Activated naive CD4-positive, alpha-beta T cell treated with anti-CD3 and anti-CD28 coated beads for 36 hours (primary cell): ENCODE measurements at places on chromosomes 16 and 17. TPM values are rescaled to one million over a fixed set of nuclear protein-coding genes. Genes with fewer than 3 reads are reported as not detected.

DNA sequence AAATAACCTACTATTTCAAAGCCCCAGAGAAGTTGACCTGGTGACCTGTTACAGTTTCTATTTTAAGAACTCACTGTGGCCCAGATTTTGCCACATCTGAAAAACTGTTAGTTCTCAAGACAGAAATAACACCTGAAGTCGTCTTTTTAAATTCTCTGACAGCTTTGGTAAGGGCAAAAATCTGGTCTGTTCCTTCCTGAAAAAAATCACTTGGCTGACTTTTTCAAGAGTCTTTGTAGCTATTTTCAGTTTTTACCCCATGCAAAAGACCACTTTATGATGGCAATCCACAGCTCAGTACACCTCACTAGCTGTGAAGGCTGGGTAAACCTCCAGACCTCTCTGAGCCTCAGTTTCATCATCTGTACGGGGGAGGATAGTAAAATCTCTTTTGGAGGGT lies 60.7 kb upstream of the SREBF1 start:
- DNase-seq: no peak

GRCh38 chr17:17315142-17315821 lies 12.1 kb downstream of the NT5M start:
- no peak for DNase-seq

DNA sequence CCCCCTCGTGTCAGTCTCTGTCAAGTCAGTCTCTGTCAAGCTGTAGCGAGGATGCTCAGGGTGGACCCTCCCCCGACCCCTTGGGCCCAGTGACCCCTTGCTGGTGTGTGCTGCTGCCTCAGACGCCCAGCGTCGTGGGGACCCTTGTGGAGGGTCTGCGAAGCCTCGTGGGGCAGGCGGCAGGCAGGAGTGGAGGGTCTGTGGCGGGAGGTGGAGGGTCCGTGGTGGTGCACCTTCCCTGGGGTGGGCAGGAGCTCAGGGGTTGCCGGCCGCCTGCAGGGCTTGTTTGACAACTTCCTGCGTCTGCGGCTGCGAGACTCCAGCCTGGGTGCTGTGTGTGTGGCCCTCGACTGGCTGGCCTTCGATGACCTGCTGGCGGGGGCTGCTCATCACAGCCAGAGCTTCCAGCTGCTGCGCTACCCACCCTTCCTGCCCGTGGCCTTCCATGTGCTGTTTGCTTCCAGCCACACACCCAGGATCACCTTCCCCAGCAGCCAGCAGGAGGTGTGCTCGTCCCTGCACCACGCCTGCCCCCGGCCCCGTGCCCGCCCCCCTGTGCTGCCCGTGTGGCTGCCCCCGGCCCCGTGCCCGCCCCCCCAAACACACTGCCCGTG lies 5.6 kb downstream of the GNG13 start:
- no peak for DNase-seq

DNA sequence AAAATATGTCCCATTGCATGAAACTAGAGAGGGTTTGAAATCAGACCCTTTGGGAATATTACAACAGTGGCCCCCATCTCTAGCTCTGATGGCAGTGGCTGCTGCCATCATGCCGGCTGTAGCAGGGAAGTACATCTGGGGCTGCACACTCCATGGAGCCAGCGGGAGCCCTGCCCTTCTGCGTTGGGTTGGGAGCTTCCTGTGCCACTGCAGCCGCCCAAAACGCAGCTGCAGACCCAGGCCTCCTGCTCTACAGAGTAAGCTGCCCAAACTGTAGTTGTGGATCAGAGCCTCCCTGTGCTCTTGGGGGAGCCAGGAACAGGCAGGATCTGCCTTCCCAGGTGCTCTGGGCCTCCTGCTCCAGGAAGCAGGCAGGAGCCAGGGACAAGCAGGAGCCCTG lies 450.0 kb downstream of the HS3ST3B1 start:
- DNase-seq: no peak

DNA sequence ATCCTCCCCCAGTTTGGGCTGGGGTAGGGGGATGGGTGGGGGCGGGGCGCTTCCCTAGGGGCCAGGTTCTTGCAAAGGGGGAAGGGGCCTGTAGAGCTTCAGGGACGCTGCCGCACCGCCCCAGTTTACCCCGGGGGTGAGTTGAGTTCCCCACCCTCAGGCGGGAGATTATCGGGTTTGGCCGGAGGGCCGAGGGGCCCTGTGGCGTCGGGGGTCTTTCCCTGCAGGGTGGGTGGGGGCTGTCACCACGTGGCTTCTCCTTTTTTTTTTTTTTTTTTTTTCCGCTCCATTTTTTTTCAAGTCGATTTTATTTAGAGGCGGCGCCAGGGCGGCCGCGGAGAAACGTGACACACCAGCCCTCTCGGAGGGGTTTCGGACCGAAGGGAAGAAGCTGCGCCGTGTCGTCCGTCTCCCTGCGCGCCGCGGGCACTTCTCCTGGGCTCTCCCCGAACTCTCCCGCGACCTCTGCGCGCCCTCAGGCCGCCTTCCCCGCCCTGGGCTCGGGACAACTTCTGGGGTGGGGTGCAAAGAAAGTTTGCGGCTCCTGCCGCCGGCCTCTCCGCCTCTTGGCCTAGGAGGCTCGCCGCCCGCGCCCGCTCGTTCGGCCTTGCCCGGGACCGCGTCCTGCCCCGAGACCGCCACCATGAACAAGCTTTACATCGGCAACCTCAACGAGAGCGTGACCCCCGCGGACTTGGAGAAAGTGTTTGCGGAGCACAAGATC lies at the start of gene IGF2BP1:
IGF2BP1 (plus strand) TSS at position 283 of the 724 bp plus-strand sequence; CDS start at position 644, 361 bp downstream.
- peak; percentile 29 for DNase-seq

DNA sequence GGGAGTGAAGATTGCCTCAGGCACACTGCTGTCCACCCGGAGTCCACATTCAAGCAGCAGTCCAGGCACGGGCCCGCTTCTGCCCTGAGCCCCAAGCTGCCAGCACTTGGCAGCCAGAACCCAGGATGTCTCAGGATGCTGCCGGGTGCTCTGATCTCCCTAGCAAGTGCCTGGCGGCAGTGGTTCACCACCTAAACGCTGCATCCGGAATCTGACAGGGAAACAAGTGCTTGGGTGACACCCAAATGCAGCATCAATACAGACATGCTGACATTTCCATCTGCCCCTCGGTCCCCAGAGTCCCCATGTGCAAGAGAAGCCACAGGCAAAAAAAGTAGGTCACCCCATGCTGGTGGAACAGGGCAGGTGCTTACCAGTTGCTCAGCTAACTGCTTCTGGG lies 197.1 kb upstream of the RPL38 start:
- no peak for DNase-seq

GRCh38 chr17:35923609-35924114 lies 6.9 kb downstream of the RDM1 start:
- DNase-seq: no peak

DNA sequence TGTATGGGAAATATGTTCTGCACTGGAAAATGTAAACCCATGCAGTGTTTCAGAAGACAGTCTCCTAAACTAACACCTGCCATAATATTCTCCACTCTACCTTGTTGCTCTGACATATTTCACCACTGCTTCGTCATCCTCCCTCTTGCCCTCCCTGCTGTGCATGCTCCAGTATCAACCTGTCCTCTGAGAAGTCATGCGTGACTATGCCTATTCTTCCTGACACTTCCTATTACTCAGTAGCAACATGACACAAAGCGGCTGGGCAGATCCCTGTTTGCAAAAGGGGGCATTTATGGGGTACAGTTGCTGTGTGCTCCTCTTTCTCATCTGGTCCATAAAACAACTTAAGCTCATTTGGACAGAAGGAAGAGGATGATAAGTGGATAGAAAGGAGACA lies 805.6 kb upstream of the EEF2KMT start:
- DNase-seq: no peak

DNA sequence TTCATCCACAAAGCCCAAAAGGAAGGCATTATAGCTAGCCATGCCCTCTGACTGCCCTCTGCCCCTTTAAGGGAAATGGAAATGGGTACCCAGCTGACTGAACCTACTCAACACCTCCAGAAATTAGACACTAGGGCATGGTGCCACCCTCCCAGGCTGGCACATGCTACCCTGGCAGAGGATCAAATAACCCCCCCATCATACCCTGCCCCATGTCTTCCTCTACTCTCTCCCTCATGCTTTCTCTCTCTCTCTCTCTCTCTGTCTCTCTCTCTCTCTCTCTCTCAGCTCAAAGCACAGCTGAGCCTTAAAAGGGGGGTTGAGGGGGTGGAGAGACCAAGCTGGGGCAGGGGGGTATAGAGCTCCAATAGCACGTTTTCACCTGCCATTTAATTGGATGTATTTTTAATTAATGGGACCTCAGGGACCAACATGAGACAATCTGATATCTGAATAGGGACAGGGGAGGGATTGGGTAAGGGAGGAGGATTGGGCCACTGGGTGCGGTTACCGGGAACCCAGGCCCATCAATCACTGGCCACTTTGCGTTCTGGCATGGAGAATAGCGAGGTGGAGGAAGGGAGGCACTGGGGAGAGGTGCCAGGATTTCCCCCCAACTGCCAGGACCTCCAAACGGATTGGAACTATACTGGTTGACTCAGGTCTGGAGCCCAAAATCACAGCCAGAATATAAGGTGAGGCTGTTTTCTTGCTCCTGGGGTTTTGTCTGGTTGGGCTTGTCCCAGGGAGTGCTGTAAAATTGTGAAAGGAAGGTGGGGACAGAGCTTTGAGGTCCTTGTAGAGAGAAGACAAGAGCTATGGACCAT lies 57.8 kb downstream of the NEUROD2 start:
- DNase-seq: no peak

DNA sequence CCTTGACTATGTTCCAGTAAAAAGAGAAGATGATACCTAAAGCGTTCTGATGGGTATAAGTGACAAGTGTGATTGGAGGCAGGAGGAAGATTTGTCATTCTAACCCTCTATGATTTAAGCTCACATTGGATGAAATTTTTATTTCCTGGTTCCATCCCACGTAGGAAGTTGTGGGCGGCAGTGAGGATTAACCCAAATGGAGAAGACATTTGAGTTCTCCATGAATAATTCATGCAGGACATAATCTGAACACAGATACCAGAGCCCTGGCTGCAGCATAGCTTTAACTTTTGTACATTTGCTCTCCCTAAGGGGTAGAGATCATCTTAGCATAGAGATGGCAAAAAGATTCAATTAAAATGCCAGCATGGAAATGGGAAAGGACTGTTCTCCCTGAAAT lies 146.3 kb downstream of the SLC39A11 start:
- DNase-seq: no peak

DNA sequence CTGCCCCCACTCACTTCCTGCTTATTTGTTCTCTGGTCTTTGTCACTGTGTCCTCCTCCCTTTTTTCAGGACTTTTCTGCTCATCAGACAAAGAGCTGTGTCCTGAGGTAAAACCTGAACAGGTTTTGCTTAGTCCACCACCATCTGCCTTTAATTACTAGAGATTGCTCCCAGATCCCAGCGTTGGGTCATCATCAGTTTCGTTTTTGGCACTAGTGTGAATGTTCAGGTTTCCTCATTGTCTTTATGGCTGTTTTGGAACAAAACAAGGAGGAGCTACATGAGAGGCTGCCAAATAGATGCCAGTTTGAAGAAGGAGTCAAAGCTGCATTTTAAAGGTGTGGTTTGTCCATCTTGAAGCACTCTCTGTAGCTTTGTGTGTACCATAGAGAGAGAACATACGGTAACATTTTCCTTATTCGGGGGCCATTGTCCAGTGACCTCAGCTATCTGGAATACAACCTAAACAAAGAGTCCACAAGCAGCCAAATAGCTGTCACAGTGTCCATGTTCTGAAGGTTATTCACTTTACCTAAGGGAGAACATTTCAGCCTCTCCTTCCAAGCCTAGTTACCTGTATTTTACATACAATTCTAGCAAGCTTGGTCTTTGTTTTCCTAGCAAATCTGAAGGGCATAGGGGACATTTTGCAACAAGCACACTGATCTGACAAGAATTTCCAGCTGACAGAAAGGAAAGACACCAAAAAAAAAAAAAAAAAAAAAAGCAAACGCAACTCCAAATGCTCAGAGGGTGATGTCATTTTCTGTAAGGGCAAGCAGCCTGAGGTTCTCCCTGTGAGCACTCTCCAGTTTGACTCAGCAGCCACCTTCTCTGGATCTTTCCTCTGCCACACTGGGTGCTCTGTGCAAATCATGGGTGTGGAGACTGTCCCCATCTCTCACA lies 196.1 kb downstream of the NTN1 start:
- no peak for DNase-seq

- no peak for DNase-seq
Observed at GRCh38 chr17:15457723-15458094, 9.7 kb downstream of the CDRT4 start.

DNA sequence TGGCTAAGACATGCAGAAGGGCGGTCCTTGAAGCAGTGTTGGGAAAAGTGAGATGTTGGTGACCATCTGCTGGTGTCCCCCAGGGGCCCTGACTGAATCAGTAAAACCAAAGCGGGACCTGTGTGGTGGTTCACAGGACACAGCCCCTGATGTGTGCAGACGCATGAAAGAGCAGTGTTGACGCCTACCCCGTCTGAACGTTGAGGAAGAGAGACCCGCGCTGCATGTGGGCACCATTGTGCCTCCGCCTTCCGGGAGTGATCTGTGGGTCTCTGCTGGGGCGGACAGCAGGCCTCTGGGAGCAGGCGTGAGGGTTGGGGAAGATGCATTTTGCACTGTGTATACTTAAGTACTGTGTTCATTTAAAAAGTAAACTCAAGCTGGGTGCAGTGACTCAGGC lies 31.6 kb downstream of the MGRN1 start:
- DNase-seq: no peak

DNA sequence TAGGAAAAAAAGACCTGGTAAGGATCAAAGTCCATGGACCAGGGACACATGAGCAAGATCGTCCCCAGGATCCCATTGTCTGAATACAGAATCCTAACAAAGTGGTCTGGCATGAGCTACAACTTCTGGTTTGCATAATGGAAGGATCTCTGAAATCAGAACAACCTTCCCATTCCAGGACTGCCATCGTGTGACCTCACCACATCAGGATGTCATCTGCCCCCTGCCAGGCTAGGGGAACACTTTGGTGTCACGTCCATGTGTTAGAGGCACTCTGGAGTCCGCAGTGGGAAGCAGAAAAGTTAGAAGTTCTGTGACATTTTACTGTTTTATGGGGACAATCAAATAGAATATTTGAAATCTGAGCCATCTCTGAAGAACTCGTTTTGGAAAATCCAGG lies 160.7 kb downstream of the RGS9 start:
- no peak for DNase-seq

DNA sequence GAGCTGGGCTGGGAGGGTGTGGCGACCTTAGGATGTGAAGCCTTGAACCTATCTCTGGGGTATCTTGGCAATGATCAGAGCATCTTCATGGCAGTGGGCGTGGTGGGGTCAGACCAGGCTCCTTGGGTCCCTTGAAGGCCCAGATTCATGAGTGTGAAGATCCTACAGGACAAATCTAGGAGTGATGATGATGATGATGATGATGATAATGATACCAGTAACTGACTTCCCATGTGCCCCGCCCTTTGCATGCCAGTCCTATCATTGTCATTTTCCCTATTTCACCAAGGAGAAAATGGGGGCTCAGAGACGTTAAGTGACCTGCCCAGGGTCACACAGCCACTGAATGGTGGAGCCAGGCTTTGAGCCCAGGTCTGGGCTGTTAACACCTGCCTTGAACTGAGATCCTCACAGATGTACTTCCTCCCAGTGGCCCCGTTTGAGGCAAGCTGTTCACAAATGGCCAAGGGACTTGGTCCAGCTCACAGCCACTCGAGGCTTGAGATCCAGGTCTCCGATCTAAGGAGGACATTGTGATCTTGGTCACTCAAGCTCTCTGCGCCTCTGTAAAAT lies 13.4 kb downstream of the SLC12A3 start:
- DNase-seq: no peak

- no peak for DNase-seq
Observed at GRCh38 chr16:89953671-89954406, 5.3 kb downstream of the DEF8 start.

Gene CD300LD
- total RNA-seq: not detected

Gene STH
- not detected for total RNA-seq

Gene VTN
- not detected for total RNA-seq
